ENCODE measurements at places on chromosomes 11 and 22.

- no peak for DNase-seq
Measured at GRCh38 chr11:121554552-121554951, 101.8 kb upstream of the SORL1-AS1 start.

DNA sequence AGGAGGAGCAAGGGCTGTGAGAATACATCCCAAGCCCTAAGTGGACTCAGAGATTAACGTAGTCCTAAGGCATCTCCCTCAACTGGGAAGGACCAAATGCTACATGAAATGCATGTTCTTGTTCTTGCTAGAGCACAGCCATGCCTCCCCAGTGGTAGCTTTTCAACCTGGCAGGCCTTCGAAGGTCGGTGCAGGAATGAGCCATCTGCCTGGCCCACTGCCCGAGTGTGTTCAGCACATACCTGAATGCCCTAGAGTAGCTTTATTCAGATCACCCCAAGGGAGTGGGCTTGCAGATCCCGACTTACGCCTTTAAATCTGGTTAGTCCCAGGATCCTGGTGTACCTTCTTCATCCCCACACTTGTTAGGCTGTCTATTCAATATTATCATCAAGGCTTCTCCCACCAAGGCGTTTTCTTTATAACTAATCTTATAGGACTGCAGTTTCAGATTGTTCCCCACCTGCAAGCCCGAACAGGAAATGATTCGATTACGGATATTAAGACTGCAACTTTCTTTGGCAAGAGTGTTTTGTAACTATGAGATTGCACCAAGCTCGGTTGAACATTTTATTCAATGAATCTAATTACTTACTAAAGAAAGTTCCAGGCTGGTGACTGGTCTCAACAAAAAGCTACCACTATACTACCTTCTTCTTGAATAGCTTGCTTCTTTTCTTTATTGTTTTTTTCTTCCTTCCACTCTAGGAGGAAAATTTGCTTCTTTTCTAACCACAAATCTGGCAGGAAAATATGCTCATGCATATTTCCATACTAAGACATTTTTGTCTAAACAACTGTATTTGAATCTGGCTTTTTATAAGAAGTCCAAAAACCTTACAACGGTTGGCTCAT lies 115.6 kb downstream of the SGSM3 start:
- DNase-seq: no peak

DNA sequence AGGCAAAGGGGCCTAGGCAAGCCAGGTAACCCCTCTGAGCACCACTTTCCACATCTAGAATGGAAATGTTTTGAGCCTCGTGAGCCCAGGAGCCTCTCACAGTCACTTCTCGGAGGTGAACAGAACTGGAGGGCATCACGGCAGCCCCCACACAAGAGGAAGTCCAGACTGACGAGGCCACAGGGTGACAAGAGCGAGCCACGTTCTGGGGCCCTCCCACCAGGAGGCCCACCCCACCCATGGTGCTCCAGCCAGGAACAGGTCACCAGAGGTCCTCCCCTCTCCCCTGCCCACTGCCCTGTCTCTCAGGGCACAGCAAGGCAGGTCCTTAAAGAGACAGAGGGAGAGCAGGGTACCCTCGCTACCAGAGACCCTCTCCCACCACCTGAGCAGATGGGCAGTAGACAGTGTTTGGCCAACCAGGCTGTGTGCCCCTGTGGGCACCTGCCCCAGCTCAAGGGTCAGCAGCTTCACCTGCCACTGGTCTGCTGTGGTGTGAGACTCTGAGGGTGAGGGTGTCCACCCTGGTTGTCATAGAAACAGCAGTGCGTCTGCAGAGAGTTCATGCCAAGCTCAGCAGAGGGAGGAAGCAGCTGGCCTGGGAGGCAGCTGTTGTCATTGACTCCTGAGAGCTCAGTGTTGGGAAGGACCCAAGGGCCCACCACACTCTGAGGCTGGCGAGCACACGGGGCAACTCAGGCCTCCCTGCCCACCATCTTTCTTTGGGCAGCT lies 31.4 kb downstream of the RSPH14 start:
- no peak for DNase-seq

- no peak for DNase-seq
Measured at GRCh38 chr11:120192831-120193625, 17.8 kb upstream of the OAF start.

- DNase-seq: no peak
Measured at GRCh38 chr22:48488611-48489511, 1338.8 kb downstream of the BRD1 start.

GRCh38 chr11:20854215-20854955 lies 185.0 kb downstream of the NELL1 start:
- no peak for DNase-seq

DNA sequence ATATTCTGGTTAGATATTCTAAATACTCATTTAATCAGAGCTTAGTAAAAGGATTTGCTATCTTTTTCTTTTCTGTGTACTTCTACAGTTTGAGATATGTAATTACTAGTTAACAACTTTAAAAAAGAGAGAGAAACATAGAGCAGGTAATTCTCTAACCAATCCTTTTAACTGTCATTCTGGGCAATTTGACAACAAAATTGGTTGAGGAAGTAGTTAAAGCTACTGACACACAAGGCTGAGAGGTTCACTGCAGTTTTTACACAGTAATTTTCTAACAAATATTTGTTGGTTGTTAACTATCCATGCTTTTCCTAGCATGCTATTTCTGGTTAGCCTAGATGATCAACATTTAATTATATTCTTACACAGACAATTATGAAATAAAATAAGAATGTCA lies 3.6 kb downstream of the SOX6 start:
- DNase-seq: no peak

- no peak for DNase-seq
Measured at GRCh38 chr22:39123751-39124581, 26.9 kb downstream of the APOBEC3H start.

DNA sequence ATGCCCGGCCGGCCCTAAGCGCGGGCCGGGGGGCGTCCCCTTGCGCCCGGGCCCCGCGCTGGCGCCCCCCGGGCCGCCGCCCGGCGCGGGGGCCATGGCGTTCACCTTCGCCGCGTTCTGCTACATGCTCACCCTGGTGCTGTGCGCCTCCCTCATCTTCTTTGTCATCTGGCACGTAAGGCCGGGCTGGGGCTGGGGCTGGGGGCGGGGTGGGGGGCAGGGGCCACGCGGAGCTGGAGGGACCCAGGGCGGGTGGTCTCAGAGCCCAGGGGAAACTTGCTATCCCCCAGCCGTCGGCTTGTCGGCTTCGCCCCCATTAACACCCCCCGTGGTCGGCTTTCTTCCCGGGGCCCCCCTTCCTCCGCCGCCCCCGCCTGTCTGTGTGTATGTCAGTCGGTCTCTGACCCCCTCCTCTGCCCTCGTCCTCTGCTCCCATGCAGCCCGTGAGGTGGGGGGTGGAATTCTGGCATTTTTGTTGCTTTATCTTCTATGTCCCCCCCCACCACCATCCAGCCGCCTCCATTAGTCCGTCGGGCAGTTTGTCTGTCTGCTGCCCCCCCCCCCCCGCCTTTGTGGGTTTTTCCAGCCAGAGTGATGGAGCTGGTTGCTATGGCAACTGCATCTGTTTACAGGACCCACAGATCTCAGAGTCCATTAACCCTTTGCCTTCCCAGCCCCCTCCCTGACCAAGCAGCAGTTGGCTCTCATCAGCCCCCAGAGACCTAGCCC lies 552 bp downstream of the CNIH2 start:
- DNase-seq: no peak

- no peak for DNase-seq
Measured at GRCh38 chr11:11349870-11350337, 3.1 kb downstream of the CSNK2A3 start.

DNA sequence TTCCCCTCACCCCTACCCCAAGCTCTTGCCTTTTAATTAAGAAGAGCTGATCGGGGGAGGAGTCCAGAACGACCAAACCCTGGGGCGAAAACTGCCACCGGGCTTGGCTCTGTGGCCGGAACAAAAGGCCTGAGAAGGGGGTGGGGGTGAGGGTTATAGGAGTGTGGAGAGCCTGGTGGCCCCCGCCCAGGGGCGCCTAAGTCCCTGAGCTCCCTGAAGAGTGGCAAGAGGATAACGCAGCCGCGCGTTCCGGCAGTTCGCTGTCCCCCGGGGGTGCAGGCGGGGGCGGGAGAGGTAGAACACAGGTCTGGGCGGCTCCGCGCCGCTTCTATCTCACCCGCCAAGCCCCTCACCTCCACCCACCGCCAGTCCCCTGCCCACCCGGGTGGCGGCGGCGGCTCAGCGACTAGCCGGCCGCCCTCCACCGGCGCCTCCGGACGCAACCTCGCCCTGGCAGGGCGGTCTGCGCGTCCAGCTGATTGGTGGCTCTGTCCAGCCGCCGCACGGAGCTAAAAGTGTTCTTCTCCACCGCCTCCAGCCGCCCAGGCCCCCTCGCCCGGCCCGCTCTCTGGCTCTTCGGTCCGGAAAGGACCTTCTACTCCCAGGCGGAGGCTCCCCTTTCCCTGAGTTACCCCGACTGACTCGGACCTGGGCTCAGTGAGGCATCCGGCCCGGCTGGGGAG lies 18.7 kb upstream of the BDNF start:
- no peak for DNase-seq
